ENCODE measurements at places on chromosomes 2 and 18.

- DNase-seq, result no peak
Observed at GRCh38 chr2:100247256-100248043, 74.9 kb downstream of the LONRF2 start.

- no peak for DNase-seq
Observed at GRCh38 chr2:101476605-101477208, 1.8 kb upstream of the RFX8 start.

GRCh38 chr2:67840460-67841068, 222.2 kb downstream of the C1D start:
- peak; percentile 34 for DNase-seq

DNA sequence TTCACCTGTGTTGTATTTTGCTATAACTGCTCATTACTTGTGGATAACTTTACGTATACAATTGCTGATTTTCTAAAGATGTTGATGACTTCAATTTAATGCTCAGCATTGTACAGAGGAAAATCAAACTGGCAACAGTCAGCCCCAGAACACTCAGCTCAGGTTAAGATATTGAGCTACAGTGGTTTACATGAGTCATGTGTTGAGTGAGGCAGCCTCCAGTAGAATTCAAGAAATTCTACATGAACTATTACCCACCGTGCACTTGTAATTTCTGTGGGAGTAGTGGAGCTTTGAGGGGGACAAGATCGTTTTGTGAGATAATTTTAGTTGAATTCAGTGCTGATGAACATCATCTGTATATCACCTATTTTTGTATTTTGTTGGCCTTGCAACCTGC, 292.3 kb downstream of the ALPK2 start:
- no peak for DNase-seq

GRCh38 chr2:16626497-16626896, 39.1 kb downstream of the CYRIA start:
- DNase-seq, result no peak

- no peak for DNase-seq
Observed at GRCh38 chr18:69564602-69565001, 163.9 kb downstream of the DOK6 start.

GRCh38 chr2:54208364-54209240, 47.4 kb downstream of the TSPYL6 start:
- DNase-seq, result no peak

- DNase-seq, result no peak
Observed at GRCh38 chr2:227891673-227892072, 20.2 kb downstream of the DAW1 start.

DNA sequence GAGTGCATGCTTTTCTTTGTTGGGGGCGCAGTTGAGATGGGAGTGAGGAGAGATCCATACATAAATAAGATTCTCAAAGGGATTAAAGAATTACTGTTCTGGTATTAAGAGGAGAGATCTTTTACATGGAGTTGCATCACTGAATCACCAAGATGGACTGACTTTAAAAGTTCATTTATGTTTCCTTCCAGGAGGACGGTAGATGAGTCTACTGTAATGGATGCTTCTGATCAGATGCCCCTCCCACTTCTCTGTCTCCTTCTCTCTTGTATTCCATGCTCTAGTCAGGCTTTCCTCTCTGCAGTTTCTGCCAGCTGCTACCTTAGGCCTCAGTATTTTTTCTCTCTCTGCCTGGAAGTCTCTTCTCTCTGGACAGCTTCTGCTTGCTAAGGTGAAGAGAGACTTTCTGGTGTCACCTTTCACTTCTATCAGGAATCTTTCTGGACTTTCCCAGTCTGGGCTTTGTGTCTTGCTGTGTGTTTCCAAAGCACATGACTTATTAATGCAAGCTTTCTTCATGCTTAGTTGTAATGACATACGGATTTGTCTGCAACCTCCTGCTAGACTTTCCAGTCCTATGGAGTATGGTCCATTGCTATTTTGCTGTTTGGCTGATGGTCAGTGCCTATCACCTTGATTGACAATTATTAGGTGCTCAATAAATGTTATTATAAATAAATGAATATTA, 23.6 kb downstream of the FAM171B start:
- no peak for DNase-seq

DNA sequence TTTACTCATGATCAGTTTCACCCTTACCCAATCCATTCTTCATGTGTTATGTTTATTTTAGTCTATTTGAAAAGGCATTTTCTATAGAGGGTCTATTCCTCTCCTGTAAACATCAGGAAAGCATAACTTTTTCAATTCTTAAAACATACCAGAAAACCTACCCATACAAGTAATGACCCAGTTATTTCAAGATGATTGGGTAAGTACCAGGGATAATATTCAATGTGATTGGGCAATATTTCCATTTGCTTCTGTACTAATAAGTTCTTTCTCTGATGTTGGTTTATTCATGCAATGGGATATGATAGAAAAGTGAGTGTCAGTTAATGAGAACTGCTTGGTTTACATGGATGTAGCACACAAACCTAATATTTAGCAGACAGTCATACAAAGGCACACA, 87.6 kb downstream of the CCBE1 start:
- DNase-seq, result no peak

- DNase-seq, result peak; percentile 76
Observed at GRCh38 chr2:170235860-170236679, 58.1 kb downstream of the MYO3B start.

GRCh38 chr2:167961536-167962048, 285.8 kb downstream of the STK39 start:
- DNase-seq, result no peak

DNA sequence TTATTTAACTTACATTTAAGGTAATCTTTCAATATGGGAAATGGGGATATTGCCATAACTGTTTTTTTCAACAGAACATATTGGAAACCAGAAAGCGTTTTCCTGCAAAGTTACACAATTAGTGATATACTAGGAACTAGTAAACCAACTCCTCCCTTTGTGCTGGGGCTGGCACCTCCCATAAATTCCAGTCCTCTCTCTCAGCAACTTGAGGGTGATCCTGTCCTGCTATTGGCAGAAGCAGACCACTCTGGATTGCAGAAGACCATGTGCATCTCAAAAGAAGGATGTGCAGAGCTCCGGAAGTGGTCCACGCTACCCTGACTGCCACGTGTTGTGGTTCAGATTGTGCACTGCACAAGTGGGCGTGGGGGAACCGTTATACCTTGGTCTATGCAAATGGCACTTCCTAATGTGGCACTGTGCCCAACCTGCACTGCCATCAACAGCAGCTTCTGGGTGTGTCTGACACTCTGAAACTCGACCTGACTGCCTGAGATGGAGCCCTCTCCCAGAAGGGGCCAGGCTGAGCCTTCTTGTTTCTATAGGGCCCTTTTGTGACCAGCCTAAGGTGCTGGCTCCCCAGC, 219.2 kb downstream of the ZNF516 start:
- no peak for DNase-seq

GRCh38 chr18:4587204-4587603, 132.1 kb upstream of the DLGAP1 start:
- DNase-seq, result no peak

DNA sequence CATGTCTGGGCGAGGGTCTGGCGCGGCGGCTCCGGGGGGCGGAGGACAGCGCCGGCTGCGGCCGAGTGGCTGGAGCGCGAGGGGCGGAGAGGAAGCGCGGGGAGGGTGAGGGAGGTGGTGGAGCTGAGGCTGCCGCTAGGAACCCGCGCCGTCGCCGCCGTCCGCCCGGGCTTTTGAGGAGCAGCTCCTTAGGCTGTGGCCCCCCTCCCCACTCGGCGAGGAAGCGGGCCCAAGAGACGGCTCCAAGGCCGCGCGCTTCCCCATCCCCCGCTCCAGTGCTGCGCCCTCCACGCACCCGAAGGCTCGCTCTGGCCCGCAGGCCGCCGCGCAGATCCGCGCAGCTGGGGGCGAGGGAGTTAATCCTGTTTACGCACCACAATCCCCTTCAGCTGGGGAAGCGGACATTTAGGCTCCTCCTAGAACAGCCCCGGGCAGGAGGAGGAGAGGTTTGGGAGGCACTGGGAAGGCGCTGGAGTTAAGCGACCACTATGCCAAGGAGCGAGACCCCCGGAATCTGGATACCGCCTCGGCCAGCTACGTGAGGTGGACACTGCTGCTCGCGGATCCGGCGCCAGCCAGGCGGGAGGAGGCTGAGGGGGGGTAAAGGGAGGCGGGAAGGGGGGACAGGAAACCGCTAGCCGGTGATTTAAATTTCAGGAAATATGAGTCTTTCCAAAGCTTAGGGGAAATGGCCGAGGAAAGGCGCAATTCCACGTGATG, at the start of gene CNRIP1:
Gene CNRIP1, minus strand, starts transcription at position 552 of the 720 bp plus-strand sequence. Its CDS starts 549 bp downstream, at position 3.
- DNase-seq, result peak; percentile 80

DNA sequence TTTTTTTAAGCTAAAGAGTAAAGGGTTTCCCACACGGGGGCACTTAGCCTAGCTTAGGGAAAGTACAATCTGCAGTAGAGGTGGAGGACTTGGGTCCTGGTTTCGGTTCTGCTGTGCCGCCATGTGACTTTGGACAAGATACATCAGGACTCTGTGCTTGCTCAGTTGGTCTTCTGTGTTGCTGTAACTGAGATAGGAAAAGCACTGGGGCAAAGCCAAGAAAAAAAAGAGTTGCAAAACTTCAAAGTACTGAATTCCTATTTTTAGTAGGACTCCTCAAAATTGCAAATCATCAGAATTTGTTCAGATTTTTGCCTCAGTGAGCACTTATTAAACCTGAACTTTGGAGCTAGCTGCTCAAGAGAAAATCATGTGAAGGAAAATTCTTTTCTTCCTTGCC, 96.3 kb upstream of the STON1 start:
- DNase-seq, result no peak

- peak; percentile 61 for DNase-seq
Observed at GRCh38 chr2:12452185-12452584, 264.6 kb upstream of the TRIB2 start.

DNA sequence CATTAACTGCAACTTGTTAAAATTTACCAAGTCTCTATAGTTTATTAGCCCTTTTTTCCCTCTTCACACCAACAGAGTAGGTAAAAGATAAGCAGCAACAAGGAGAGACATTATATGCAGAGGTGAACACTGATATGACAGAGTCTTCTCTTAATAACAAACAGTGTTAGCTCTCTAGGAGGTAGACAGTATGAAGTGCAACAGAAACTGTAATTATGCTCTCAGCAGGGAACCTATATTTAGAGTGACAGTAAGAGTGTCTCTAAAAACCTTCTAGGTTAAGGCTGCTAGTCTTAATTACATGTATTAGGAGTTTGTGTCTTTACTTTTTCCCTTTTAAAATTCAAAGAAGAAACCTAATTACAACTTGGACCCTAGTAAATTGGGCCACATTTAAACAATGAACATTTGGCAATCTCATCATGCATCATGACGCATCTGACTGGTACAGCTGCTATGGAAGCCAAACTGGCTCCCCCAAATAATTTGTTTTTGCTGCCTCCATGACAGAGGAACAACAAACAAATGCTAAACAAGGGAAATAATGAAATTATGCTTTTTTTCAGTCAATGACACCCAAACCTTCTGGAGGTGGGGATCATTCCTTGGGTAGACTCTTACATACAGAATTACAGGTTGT, 69.9 kb upstream of the MMADHC start:
- no peak for DNase-seq

DNA sequence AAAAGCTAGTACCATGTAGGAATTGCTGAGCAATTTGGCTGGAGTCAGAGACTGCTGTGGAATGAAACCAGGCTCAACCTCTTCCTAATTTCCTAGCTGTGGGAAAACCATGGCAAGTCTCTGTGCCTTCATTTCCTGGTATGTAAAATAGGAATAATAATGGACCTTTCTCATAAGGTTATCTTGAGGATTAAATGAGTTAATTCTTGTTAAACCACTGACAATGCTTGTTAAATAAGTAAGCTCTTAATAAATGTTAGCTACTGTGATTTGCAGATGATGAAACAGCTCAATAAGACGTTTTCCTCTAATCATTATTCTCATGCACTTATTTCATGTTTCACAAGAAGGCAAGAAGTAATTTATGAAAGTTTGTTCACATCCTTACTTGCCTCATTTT, 346.7 kb downstream of the RND3 start:
- DNase-seq, result no peak

- DNase-seq, result peak; percentile 64
Observed at GRCh38 chr18:37666991-37667390, 101.4 kb upstream of the CELF4 start.

GRCh38 chr2:46010925-46011490, 286.2 kb upstream of the EPAS1 start:
- peak; percentile 52 for DNase-seq

- no peak for DNase-seq
Observed at GRCh38 chr2:144832048-144832447, 312.1 kb upstream of the ZEB2 start.

DNA sequence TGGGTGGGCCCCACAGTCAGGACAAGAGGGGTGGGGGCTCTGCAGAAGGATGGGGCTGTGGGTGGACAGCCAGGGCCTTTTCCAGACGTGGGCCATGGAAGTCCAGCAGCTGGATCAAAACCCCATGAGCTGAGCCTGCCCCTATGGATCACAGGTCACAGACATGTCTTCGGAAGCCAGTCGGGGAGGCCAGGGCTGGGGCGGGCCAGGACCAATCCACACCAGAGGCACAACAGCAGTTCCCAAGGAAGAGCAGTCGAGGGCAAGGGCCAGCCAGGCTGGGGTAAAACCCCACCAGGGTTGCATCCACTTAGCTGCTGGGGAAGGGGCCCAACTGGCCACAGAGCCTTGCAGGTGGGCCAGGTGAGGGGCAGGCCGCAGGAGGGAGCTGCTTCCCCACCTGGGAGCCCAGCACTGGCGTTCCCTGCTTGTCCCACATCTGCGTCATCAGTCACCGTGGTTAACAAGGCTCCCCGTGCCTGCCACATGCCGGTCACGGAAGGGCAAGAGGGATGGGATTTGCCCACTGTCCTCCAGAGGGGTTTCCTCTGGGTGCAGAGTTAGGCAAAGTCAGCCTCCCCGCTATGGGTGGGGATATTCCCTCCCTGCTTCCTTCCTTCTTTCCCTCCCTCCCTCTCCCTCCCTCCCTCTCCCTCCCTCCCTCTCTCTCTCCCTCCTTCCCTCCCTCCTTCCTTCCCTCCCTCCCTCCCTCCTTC, 46.4 kb upstream of the ODC1 start:
- DNase-seq, result no peak

DNA sequence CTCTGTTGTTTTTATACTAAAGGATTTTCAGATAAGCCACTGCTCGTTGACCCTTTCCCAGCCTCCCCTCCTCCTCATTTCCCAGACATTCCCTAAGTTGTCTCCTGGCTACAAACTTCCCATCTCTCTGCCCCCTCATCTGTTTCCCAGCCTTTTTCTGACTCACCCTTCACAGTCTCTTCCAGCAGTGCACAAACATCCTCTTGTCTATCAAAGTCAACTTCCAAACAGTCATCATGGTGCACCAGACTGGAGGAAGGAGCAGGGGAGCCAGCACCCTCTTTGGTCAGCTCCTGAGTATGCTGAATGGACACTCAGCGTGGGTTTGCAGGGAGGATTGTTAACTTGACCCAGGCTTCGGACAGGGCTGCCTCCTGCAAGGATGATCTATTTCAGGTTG, 26.6 kb upstream of the SPRED2 start:
- DNase-seq, result no peak

DNA sequence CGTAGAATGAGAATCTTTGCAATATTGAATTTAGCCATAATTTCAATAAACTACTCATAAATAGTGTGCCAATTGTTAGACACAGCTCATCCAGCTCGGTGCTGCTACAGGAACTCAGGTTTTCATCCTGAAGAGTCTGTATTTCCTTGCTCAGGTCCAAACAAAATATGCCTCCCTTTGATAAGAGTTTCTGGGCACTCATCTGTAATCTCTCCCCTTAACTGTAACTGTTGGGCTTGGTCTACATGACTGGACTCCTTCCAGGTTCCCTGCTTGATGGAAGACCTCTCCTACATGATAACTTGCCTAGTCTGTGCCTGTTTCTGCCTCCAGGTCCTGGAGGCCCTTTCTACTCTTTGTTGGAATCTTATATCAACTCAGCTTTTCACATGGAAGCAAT, 57.9 kb downstream of the GCA start:
- no peak for DNase-seq
